ENCODE measurements at places on chromosomes 1 and 21.

DNA sequence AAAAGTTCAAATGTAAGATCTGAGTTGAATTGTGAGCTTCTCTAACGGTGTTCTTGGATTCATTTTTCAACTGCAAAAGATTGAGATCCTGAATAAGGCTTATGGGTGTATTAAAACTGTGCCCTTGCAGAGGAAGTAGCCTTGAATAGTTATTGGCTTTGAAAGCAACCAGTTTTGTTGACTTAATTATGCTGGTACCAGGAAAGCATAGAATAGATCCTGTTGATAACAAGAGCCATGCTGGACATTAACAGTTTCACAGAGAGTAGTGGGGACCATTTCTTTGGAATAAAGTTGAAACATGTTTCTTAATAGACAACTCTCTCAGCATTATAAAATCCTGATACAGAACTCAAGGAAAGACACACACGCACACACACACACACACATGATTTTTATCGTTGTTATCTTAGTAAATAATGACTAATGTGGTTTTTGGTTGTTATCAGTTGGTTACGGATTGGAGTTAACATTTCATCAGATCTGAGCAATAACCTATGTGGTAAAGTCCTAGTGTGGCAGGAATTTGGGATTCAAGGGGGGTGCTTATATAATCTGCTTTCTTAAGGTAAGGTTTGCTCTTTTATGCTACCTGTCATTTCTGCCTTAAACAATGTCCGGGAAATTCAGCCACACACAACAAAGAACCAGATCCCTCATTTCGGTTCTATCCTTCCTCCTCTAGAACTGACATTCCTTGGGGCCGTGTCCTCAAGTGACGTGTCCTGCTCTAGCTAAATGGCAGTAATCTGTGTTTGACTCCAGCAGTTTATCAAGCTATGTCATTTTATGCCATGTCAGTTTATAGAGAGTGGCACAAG lies 330.9 kb downstream of the CHRM3 start:
- peak; percentile 47 for DNase-seq

- DNase-seq = no peak
Measured at GRCh38 chr1:30038134-30039025, 685.0 kb downstream of the MATN1 start.

- DNase-seq = no peak
Measured at GRCh38 chr1:37878071-37878470, 18.7 kb upstream of the MTF1 start.

GRCh38 chr1:147643974-147644373 lies 26.4 kb downstream of the ACP6 start:
- DNase-seq = no peak

DNA sequence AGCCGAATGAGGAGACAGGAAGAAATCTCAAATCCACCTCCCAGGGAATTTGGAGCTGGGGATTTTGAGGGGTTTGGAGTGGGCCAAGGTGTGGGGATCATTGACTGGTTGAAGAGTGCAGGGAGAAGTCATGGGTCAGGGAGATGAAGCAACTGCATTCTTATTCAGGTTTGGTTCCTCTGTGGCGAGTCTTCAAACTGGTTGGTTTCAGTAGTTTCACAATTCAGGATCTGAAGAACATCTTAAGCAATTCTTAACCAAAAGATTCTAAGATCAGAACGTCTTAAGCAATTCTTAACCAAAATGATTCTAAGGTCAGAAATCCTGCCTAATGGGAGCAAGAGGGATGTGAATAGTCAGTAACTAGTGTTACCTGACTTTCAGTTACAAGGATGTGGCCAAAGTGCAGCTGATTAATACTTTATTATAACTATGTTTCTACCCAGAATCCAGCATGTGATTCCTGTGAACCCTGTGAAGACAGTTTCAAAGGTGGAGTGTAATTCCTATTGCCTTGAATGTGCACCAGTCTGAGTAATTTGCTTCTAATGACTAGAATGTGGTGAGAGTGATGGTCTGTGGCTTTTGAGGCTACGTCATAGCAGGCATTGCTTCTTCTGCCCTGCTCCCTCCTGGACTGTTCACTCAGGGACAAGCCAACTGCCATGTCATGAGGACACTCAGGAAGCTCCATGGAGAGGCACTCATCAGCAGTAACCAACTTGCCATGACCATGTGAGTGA lies 61.2 kb downstream of the OLFML3 start:
- peak; percentile 90 for DNase-seq

DNA sequence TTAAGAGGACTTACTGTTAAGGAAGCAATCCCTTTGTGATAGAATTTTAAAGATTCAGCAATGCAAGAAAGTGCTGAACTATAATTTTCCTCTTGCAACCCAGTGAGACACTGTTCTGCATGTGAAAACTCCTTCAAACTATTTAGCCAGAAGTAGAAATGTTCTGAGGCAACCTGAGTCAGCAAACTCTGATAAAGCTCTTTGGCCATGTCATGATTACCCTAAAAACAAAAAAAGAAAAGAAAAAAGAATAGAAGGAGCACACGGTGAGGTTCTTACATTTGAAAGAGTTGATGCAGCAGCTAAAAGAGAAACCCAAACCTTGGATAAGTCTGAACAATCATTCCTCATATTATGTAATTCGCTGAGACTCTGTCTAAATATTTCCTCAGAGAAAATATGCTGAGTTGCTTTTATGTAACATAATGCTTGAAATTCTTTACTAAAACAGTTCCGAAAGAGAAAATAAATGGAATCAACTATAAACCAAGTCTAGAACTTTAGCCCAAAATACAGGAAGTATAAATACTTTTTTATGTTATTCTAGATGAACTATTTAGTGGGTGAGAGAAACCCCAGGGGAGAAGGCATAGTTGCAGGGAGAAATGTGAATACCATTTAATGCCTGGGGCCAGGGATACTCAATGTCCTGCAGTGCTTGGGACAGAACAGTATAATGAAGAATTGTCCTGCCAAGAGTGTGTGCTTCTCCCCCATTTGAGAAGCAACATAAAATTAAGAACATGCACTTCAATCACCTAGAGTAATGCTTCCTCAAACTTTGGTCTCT lies 60.0 kb downstream of the INTS7 start:
- no peak for DNase-seq
